ENCODE measurements at places on chromosomes 3 and 15.

DNA sequence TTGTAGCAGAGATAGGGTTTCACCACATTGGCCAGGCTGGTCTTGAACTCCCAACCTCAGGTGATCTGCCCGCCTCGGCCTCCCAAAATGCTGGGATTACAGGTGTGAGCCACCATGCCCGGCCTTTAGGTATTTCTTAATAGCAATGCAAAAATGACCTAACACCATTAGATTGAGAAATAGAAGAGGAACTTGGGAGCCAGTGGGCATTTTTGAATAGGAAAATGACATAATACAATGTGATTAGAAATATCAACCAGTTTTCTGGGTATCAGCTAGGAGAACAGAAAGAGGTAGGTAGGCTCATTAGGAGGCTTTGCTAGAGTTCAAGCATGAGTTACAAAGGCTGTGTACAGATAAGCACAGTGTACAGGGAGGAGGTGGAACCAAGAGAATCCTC, 101.8 kb upstream of the TBC1D5 start:
- no peak for DNase-seq

DNA sequence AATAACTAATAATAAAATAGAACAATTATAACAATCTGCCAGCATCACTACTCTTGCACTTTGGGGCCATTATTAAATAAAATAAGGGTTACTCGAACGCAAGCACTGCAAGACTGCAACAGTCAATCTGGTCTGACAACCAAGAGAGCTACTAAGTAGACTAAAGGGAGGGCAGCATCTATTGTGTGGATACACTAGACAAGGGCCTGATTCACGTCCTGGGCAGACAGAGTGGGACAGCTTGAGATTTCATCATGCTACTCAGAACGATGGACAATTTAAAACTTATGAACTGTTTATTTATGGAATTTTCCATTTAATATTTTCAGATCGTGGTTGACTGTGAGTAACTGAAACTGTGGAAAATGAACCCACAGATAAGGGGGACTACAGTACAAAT, 39.5 kb downstream of the TNIK start:
- no peak for DNase-seq

GRCh38 chr15:66067687-66068086, 185.9 kb downstream of the MEGF11 start:
- no peak for DNase-seq

DNA sequence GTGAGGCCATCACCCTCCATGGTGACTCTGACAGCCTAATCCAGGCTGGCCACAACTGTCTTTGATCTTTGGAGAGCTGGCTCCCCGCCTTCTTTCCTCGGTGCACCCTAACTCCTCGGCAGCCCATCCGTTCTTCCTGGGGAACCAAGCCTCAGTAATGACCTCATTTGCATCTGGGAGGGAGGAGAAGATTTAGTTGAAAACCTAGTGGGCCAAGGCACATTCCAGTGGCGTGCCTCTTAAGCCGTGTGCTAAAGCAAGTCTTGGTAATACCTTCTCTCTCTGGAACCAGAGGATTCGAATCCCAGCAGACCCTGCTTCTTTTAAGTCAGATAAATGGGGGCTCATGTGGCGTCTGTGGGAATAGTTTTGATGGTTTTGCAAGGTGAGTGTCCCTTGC, 233.1 kb downstream of the EBLN2 start:
- no peak for DNase-seq

GRCh38 chr3:50972029-50972428, 297.3 kb downstream of the DOCK3 start:
- DNase-seq = no peak

DNA sequence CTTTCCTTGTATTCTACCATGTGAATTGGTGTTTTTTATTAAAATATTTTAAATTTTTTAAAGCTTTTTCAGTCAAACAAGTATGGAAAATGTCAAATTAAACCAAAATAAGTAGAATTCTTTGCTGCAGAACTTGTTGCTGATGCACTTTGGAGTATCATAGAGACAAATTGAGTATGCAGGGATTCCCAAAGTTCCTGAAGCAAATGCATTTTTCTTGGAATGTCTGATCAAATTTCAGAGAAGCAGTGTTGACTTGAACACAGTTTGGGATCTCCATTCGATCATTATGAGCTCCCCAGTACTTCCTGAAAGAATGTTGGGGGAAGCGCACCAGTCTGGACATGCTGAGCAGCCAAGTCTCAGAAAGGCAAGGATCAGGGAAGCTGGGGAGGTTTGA, 517.8 kb upstream of the CFAP20DC start:
- no peak for DNase-seq

GRCh38 chr15:74604983-74605794, 10.4 kb upstream of the CLK3 start:
- DNase-seq = peak; percentile 27
